Tibial nerve (tissue), 4 donors: ENCODE measurements at places on chromosomes 2 and 18. TPM values are rescaled to one million over a fixed set of nuclear protein-coding genes. Genes with fewer than 3 reads are reported as not detected.

DNA sequence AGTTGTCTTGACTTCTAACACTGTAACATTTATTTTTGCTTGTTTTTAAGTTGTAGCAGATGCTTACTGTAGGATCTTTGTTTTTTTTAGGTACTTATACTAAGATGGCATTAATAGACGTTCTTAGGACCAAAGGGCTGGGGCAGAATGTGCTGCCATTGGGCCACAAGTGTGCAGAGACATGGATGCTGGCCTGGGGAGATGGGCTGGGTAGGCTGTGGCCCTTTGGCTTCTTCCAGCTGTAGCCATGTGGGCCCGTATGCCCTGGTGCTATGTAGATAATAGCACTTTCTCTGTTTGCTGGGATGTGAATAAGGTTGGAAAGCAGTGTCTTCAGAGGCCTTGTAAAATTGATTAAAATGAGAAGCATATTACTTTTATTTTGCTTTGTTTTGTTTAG lies 18.8 kb downstream of the RAB31 start:
- no peak for DNase-seq

DNA sequence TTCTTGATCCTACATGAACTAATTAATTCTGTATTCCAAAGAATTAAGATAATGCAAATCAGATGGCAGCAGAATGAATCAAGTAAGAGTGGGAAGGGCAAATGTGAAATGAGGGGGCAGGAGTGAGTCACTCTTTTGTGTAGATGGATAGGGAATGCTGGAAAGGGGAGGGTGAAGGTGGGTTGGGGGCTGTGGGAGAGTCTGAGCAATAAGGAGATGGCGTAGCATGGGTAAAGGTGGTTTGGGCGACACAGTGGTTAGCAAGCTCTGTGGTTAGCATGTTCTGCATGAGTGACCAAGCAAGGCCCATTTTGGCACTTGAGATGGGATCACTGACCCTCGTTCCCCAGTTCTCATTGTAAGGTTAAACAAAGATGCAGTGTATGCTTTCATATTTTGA lies 20.4 kb downstream of the GPD2 start:
- no peak for DNase-seq

The GLI2 gene
- 9.8 TPM for total RNA-seq

The DNAH7 gene
- 4.2 TPM for total RNA-seq
